Stimulated activated CD4-positive, alpha-beta T cell treated with anti-CD3 and anti-CD28 coated beads, Interleukin-12 subunit alpha, Interleukin-12 subunit beta, amount 100 ng/mL, for 4 hours (primary cell): ENCODE measurements at places on chromosomes 5 and 9.

DNA sequence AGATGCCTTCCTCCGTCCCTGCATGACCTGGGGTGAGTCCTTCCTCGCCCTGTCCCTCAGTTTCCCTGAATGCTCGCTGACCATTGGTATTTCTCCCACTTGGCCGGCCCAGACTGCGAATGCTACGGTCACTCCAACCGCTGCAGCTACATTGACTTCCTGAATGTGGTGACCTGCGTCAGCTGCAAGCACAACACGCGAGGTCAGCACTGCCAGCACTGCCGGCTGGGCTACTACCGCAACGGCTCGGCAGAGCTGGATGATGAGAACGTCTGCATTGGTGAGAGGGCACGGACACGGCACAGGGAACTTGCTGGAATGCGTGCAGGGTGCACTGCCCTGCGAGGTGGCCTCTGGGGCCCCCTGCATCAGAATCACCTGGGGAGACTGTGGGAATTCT is 77.1 kb downstream of the NTNG2 start:
- DNase-seq, result no peak

DNA sequence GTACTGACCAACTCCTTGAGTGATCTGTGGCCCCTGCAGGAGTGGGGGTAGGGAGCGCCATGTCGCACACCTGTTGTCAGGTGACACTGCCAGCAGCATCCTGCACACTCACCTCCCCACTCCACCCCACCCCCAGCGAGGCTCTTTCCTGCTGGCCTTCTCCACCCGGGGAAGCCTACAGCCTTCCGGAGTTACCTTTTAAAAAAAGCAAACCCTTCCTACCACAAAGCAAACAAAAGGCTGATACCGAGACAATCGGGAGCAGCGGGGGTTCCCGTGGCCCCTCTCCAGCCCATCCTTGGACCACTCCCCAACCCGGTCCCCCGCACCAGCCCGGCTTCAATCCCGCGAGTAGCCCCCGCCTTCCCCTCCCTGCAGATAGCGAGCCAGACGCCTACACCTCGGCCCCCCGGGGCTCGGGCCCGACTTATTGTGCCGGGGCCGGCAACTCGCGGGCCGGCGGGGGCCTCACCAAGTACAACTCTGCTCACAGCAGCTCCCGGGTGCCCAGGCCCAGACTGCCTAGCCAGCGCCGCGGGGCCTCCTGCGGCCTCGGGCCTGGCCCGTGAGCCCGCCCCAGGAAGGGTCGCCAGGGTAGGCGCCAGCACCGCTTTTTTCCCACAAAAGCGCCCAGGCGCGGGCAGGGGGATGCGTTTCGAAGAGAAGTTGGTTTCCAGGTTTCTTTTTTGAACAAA is 724 bp downstream of the MACROH2A1 start:
- peak; percentile 39 for DNase-seq

DNA sequence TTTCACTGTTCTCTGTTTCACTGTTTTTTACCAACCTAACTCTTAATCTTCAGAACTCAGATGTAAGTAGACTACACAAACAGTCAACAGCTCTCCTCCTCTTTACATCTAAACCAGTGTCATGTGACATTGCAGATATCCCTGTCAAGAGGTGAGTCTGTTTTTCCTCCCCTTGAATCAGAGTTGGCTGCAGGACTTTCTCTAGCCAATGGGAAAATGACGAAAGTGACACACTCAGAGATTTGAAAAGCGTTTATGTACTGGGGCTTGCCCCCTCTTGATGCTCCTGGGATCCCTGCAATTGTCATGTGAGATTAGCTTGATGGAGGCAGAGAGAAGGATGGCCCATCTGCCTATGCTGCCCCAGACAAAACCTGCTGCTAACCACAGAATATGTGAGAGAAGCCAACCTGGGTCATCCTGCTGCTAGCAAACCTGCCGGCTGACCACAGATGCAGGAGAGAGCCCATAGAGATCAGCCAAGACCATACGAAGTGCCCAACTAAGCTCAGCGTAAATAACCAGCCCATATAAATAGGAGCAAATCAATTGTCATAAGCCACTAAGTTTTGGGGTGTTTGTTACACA is 111.1 kb downstream of the ASTN2 start:
- DNase-seq, result no peak

GRCh38 chr5:20572614-20573013 is 584.6 kb upstream of the CDH18 start:
- DNase-seq, result no peak

DNA sequence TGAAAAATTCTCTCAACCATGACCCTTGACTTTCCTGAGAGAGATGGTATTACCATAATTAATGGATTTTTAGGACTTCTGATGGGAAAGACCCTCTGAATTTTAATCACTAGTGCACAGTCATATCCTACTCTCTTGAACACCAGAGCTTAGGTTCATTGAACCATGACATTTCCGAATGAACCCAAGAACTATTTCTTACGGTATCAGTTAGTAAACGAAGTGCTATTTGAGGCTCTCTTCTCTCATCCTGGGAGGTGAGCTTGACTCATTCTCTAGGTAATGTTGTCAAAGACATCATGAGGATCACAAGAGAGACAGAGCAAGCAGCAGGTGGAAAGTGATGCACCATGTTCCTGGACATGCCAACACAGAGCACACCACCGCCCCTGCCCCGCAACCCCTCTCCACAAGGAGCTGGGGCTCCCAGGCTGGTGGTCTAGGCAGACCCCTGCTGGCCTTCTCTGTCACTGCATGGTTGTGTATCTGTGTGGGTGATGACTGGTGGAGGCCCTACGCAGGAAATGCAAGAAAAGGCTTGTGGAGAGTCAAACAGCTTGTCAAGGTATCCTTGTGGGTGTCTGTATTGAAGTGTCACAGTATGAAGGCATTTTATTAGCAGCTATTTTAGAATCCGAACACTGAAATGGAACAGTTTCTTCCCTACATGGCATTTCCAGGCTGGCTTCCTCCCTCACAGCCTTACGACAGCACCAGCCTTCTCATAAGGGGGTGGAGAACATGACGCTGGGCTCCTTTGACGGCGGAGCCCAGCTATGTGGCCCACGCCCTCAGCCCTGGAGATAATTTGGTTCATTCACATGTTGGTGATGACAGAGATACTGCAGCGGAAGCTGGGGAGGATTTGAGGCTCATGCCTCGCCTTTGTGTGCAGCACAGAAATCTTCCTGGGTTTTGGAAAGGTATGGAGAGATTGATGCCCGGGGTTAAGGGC is 297.6 kb downstream of the NTRK2 start:
- DNase-seq, result no peak

GRCh38 chr9:127567035-127567729 is 44.9 kb upstream of the STXBP1 start:
- no peak for DNase-seq

- DNase-seq, result no peak
Measured at GRCh38 chr9:37559855-37560592, 16.2 kb downstream of the FBXO10 start.
